ENCODE measurements at places on chromosomes 11 and 22.

DNA sequence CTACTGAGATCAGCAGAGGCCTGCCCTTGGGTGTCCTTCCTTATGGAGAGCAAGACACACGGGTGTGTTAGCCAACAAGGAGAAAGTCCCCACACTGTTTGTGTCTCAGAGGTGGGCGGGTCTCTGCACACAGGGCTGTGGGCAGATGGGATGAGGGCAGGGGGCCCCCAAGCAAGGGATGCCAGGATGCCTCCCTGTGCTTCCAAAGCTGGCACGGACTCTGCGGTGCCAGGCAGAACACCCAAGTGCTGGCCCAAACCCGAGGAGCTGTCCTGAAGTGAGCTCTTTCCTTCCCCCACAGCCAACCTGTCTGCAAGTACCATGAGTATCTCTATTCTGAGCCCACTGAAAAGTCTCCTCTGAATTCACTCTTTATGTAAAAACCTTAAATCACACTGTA is 273.3 kb downstream of the CTTN start:
- DNase-seq: no peak

DNA sequence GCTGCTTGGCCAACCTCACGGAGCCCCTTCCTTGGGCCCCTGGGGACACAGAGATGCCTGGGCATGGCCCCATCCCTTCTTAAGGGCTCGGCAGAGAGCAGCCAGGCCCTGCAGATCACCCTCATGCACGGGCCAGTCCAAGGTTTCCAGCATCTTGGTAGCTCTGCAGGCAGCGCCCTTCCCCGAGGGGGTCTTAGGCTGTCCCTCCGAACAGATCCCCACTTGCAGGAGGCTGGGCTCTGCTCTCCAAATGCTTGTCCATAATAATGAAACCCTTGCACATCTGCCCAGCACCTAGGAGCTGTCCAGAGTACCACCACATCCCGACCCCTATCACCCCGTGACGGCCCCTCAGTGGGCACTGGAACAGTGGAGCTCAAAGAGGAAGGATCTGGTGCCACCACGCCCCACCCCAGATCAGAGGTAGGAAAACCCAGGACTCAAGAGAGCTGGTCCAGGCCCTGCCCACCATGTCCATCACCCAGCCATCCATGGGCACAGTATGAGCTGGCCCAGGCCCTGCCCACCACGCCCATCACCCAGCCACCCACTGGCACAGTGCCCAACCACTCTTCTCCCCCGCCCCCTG is 92.5 kb upstream of the PRR5 start:
- no peak for DNase-seq

DNA sequence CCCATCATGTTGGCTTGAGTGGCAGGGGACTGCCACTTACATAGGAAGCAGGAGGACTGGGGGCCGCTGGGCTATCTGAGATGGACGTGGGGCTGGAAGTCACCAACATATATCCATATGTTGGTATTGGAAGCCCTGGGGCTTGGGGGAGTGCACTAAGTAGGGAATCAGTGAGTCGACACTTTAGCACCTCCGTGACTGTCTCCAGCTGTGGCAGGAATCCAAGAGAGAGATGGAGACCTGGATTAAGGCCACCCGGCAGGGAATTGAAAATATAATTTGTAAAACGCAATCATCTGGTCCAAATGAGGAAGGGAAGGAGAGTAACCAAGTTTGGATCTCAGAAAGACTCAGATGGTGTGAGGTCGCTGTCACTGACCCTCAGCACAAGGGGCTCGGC is 68.4 kb downstream of the ELFN2 start:
- DNase-seq: no peak

DNA sequence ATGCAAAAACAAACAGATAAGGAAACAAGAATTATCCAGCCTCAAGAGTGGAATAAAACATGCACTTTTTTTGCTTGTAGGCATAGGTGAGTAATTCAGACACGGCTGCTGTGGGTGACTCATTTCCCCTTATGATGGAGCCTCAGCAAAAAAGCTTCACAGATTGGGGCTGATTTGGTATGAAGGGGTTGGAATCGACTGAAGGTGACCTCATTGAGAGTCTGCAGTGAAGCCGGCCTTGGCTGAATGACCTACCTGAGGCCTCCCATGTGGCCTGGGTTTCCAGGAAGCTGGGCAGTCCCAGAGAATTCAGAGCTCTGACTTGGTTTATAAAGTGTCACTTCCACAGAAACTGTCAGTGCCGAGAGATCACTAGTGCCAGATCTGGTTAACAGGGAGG is 34.2 kb upstream of the VPREB1 start:
- DNase-seq: peak; percentile 58

DNA sequence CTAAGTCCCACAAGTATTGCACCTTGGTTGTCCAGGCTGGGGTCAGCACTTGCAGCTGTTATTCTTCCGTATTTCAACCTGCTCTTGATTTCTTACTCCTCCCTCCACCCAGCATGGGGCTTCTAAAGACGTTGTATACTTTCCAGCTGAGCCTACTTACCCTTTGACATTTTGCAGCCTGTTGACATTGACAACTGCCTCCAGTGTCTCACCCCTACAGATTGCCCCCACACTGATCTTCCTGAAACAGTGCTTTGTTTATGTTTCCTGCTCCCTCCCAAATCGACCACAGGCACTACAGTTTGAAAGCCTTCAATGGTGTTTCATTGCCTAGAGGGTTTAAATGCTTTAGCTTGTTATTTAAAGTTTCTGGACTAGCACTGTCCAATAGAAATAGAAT is 56.6 kb downstream of the FAM83F start:
- no peak for DNase-seq

DNA sequence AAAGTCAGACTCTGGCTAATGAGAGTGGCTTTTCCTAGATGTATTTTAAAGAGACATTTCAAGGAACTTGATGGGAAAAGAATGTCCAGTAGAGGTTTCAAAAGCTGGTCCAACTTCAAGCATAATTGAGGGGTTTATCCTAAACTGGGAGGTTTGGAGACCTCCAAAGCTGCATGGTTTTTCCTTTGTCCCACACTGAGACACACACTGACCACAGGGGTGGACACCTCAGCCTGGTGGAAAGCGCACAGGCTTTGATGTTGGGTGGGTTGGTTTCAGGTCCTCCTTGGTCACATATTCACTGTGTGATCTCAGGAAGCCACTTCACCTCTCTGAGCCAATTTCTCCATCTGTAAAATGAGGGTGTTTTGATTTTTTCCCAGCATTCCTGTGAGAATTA is 4.0 kb downstream of the SPON1 start:
- no peak for DNase-seq

DNA sequence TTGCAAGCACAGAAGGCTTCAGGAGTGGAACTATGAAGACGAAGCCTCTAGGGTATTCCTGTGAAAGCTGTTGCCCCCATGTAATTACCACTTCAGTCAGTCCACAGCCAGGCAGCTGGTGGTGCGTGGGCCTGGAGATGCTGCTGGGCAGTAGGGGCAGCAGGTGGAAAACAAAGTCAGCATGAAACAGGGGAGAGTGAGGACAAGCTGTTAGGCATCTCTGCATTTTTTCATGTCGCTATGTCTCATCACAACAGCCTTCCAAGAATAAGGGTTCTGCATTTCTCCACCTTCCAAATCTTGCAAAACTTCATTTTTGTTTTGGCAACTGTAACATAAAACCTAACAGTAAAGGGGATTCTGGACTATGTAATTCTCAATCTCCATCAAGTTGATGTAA is 757.5 kb downstream of the NELL1 start:
- DNase-seq: no peak

GRCh38 chr11:107707215-107707671 is 4.6 kb downstream of the SLN start:
- no peak for DNase-seq

- DNase-seq: no peak
These were observed 1.8 kb downstream of the DCPS start for GRCh38 chr11:126305699-126306098.

DNA sequence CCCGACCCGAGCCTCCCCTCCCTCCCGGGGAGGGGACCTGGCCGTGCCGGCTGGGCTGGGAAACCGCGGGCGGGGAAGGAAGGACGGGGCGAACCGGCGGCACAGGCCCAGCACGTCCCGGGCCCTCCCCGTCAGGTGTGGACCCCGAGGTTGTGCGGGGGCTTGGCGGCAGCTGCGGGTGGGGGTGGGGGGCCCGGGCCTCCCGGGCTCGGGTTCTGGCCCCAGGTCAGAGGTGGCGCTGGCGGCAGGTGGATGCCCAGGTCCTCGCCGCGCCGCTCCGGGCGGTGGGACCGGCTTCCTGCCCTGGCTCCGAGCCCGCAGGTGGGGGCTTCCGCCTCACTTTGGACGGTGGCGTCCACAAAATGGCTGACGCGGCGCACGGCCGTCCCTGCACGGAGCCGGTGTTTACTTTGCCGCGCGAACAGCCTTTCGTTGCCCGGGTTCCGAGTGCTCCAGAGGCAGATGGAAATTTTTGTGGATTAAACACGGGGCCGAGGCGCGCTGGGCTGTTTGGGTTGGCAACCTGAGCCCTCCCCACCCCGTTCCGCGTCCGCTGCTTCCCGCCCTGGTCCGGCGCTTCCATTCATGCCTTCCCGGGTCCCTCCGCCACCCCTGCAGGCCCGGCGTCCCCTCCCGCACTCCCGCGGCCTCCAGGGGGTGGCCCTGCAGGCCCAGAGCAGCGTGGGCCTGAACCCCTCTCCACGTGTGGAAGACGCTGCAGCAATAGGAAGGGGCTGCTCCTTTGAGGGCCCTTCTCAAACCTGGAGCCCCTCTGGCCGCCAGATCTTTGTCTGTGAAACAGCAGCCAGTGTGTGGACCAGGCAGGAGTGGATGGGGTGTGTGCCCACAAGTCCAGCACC is 92.0 kb upstream of the KCNQ1OT1 start:
- no peak for DNase-seq

GRCh38 chr11:34262531-34263081 is 95.2 kb downstream of the ABTB2 start:
- DNase-seq: no peak

DNA sequence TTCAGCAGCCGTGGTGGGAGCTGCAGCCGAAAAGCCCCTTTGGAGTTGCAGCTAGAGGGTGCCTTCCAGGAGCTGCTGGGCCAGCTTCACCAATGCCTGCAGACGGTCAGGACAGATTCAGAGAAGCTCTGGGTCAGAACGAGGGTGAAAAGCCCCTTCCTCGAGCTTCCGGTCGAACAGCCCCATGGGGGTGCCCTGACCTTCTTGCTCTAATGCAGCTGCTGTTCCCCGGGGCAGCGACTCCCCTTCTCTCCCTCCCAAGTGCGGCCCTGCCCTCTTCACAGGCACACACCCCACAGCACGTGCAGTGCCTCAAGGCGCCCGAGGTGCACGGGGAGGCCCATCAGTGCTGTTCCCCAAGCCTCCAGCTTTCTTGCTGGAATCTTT is 9.6 kb upstream of the IFITM3 start:
- no peak for DNase-seq

GRCh38 chr11:79594834-79595233 is 154.0 kb upstream of the TENM4 start:
- no peak for DNase-seq

DNA sequence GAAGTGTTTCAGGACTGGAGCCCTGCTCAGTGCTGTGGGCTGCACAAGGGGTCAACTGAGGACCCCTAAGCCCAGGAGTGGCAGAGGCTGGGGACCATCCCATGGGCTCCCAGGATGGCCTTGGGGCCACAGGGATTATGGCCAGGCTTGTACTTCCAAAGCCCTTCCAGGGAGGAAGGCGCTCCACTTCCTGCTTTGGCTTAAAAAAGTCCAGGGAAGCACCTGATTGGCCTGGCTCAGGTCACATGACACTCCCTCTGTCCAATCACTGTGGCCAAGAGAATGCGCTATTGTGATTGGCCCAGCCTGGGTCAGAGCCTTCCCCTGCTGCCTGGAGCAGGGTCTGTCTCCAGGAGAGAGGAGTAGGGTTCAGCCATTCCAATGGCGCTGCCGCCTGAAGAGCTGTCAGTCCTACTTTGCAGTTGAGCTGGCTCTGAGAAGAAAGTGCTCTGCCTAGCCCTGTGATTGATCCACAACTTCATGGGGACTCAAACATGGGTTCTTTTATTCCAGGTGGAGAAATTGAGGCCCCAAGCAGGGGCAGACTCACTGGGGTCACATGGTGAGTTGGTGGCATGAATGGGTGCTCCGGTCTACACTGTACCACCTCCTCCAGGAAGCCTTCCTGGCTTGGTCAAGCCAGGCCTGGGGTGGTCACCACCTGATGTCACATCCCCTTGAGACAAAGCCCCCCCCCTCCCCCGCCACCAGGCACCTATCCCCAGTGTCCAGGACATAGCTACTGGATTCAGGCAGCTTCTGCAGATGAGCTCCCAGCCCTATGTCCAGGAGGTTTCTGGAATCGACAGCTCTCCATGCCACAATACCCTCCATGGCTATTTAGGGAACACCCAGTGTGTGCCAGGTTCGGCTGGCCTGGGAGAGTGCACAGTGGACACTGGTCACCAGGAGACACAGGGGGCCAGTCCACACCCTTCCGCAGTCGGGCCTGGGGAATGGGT is 48.2 kb downstream of the RTN4R start:
- no peak for DNase-seq

GRCh38 chr22:19892257-19892879 is 37.7 kb upstream of the GNB1L start:
- peak; percentile 45 for DNase-seq

- DNase-seq: peak; percentile 71
These were observed at the start of gene GATD1 for GRCh38 chr11:777288-778255. TSS of gene GATD1 (minus strand) at chr11:777487. CDS start at chr11:777462, 25 bp downstream.

GRCh38 chr11:61092280-61092766 is 10.0 kb upstream of the CD5 start:
- DNase-seq: no peak

GRCh38 chr11:19834771-19835170 is 122.1 kb downstream of the NAV2 start:
- DNase-seq: peak; percentile 47

- DNase-seq: no peak
These were observed 552.5 kb downstream of the INSC start for GRCh38 chr11:15667127-15667725.

GRCh38 chr11:95897731-95898130 is 26.2 kb downstream of the MTMR2 start:
- DNase-seq: no peak

- no peak for DNase-seq
These were observed 43.9 kb downstream of the CCDC34 start for GRCh38 chr11:27319072-27319471.

- no peak for DNase-seq
These were observed 109.7 kb downstream of the WNT7B start for GRCh38 chr22:45867118-45867905.

GRCh38 chr11:103995896-103996295 is 40.5 kb upstream of the DDI1 start:
- no peak for DNase-seq

GRCh38 chr11:100691896-100692653 is 5.0 kb downstream of the ARHGAP42 start:
- no peak for DNase-seq

GRCh38 chr11:33895752-33896137 is 3.9 kb upstream of the LMO2 start:
- no peak for DNase-seq

- peak; percentile 83 for DNase-seq
These were observed 118.6 kb downstream of the TRIM44 start for GRCh38 chr11:35780951-35781860.

All from NCI-H226 (cell line).